ENCODE measurements at places on chromosomes 2 and 18.
A peak's percentile ranks its signal among the peaks of the same experiment; 100 is the strongest.

- DNase-seq = no peak
These were observed 13.2 kb downstream of the KCTD18 start for GRCh38 chr2:200496696-200497095.

- no peak for DNase-seq
These were observed 166.3 kb upstream of the FN1 start for GRCh38 chr2:215601990-215602721.

GRCh38 chr2:133839677-133840076 is 271.4 kb upstream of the NCKAP5 start:
- no peak for DNase-seq

GRCh38 chr2:159592441-159592840 is 23.9 kb downstream of the BAZ2B start:
- DNase-seq = no peak

DNA sequence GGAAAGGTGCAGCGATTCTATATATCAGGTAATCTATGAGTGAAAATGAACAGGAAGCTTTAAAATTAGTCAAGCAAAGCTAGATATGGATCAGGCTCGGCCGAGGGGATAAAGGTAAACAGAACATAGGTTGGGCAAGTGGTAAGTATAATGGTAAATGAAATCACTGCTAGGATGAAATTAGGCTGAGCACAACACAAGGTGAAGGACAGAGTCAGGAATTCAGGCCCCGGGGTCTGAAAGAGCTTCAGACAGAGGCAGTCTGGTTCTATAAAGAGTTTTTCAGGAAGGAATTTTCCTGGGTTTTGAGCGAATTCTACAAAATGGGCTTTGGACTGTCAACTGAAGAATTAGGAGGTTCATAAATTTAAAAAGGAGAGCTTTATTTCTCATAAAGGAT is 513.2 kb upstream of the CDH2 start:
- no peak for DNase-seq

- peak; percentile 41 for DNase-seq
These were observed 43.4 kb downstream of the NMS start for GRCh38 chr2:100513650-100514049.

DNA sequence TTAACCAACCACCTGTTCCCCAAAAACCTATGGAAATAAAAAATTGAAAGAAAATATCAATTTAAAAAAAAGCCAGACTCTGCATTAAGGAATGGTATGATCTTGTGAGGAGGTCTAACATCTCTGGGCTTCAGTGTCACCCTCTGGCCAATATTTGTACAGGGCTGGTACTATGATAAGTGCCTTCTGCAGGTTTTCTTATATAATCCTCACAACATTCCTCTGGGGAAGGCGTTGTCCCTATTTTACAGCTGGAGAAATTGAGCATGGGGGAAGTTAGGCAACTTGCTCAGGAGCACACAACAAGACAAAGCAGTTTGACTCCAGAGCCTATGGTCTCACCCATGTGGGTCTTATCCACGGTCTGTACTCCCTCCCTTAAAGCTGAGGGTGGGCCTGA is 86.0 kb downstream of the ZBTB7C start:
- no peak for DNase-seq

GRCh38 chr18:21056545-21056944 is 55.1 kb downstream of the ROCK1 start:
- no peak for DNase-seq

GRCh38 chr18:4961121-4961909 is 235.7 kb downstream of the AKAIN1 start:
- DNase-seq = no peak

DNA sequence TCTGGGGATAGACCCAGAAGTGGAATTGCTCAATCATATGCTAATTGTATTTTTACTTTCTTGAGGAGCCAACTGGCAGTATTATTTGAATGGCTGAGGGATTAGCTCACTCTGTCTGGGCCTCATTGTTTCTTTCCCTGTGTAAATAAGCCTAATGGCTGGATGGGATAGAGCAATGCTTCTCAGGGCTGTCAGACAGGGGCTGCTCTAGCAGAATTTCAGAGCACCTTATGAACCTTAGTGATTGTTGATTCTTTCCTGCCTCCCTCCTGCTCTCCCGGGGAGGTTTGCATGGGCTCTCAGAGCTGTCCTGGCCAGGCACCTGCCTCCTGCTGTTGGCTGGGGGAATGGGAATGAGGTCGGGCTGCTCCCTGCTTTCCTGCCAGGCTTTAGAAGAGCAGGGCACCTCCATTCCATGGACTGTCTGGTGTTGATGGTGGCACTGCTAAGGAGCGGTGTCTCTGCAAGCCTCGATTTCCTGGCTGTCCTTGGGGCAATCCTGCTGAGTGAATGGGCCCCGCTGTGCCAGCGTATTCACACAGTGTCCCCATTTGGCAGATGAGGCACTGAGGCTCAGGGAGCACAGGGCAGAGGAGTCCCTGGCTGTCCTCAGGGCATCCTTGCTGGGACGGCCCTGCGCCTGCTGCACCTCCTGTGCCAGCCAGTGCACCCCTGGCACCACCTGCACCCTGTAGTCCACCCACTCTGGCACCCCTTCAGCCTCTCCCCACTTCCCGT is 468.2 kb upstream of the HS6ST1 start:
- no peak for DNase-seq

DNA sequence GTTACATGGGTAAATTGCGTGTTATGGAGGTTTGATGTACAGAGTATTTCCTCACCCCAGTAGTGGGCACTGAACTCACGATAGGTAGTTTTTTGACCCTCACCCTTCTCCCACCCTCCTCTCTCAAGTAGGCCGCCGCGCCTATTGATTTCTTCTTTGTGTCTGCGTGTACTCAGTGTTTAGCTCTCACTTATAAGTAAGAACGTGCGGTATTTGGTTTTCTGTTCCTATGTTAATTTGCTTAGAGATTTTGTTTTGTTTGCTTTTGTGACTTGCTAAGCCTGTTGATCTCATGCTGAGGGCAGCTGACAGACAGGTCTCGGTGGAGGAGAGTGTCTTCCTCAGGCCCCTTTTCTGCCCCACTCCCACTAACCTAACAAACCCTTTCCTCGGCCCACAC is 36.2 kb downstream of the ACOXL start:
- DNase-seq = no peak

DNA sequence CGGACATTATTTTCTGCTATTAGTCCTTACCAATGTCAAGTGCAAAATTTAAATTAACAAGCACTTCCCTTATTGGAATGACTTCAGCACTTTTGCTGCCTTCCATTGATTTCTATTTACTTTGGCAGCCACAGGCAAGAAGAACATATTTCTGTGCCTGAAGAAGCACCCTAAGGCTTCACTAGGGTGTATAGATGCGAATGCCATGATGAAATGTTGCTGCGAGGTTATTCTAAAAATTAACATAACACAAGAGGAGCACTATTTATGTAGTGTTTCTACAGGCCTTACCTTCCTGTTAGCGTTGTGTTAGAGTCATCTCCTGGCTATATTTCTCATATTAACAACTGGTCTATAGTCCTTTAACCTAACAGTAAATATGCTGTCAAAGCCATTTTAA is 365.0 kb upstream of the HNRNPA3 start:
- no peak for DNase-seq

GRCh38 chr2:130755256-130756052 is at the start of gene AMER3:
Gene AMER3, plus strand, starts transcription at chr2:130755540. Its CDS starts 6,533 bp downstream, at chr2:130762073.
- DNase-seq = no peak

DNA sequence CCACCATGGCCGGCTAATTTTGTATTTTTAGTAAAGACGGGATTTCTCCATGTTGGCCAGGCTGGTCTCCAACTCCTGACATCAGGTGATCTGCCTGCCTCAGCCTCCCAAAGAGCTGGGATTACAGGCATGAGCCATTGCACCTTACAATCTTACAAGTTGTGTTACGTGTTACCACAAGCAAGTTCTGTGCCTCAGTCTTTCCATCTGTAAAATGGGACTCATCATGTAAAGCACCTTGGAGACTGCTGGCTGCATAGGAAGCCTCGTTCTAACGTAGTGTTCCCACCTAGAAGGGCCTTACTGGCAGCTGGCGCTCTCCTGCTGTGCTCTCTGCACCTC is 10.0 kb downstream of the DNAJB2 start:
- no peak for DNase-seq

DNA sequence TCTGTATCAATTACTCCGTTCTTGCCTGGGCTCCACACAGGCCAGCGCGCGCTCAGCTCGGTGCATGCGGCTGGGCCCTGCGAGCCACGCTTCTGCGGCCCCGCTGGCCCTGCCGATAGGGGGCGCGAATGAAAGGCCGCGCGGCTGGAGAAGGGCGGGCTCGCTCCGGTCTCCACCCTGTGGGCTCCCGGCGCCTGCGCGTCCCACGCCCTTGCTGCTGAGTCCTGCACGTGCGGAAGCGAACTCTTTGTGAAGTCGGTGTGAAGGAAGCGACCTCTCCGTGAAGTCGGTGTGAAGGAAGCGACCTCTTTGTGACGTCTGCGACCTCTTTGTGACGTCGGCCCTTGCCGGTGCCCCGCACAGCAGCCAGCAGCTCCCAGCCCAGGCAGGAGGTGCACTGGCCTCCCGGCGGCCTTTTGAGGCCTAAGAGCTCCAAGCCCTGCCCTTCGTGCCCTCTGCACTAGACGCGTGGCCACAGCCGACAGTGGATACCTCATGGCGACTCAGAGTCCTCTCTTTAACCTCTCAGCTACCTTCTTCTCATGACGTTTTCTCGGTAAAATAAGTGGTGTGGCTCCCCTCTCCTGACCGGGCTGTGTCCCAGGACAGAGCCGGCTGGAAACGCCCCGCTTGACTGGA is 391.9 kb upstream of the RAB6C start:
- no peak for DNase-seq

DNA sequence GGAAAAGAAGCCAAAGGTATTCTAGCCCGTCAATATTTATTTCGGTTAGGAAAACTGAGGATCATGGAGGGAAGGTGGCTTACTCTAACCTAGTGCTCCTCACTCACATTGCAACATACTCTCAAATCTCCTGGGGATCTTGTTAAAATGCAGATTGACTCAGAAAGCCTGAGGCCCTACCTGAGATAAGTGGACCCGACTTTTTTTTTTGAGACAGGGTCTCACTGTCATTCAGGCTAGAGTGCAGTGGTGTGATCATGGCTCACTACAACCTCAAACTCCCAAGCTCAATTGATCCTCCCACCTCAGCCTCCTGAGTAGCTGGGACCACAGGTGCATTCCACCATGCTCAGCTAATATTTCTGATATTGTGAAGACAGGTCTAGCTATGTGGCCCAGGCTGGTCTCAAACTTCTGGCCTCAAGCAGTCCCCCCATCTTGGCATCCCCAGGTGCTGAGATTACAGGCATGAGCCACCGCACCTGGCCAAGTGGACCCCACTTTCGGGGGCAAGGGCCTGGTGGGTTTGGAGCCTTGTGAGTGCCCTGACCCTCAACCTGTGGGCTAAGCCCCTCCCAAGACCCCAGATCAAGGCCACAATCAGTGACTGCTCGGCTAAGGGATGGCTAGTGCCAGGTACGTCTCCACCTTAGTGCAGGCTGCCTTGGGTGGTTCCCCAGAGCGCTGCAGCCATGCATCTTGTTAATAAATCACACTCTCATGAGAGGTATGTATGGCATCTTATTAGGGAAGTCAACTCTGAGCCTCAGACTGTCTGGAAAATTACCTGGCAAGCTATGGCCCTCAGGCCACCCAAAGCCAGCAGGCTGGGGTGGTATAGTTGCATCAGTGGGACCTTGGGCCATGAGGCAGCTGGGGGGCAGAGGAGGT is 1.1 kb upstream of the NEURL3 start:
- no peak for DNase-seq

DNA sequence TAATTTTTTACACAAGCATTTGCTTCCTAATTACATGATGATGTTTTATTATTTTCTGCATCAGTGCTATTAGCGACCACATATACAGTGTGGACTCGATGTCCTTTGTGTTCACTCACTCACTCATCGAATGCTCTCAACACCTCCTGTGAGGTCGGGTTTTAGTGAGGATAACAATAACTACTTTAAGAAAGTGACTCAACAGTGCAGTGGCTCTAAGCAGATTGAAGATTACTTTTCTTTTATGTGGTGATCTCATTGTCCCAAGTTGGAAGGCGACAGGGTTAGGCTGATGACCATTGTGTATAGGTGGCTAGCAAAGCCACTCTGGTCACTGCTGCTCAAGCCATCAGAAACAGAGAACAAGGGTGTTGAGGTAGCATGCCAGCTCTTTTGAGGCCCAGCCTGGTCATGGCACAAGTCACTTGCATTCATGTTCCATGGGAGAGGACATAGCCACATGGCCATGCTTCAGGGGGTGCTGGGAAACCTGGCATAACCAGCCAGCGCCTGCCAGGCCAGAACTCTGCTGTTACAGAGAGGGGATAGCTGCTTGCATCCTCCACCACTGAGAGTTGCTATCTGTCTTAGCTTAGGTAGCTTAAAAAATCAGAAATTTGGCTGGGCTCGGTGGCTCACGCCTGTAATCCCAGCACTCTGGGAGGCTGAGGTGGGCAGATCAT is 60.4 kb downstream of the PDCL3 start:
- no peak for DNase-seq

- DNase-seq = no peak
These were observed 82.0 kb downstream of the FHOD3 start for GRCh38 chr18:36379435-36379984.

DNA sequence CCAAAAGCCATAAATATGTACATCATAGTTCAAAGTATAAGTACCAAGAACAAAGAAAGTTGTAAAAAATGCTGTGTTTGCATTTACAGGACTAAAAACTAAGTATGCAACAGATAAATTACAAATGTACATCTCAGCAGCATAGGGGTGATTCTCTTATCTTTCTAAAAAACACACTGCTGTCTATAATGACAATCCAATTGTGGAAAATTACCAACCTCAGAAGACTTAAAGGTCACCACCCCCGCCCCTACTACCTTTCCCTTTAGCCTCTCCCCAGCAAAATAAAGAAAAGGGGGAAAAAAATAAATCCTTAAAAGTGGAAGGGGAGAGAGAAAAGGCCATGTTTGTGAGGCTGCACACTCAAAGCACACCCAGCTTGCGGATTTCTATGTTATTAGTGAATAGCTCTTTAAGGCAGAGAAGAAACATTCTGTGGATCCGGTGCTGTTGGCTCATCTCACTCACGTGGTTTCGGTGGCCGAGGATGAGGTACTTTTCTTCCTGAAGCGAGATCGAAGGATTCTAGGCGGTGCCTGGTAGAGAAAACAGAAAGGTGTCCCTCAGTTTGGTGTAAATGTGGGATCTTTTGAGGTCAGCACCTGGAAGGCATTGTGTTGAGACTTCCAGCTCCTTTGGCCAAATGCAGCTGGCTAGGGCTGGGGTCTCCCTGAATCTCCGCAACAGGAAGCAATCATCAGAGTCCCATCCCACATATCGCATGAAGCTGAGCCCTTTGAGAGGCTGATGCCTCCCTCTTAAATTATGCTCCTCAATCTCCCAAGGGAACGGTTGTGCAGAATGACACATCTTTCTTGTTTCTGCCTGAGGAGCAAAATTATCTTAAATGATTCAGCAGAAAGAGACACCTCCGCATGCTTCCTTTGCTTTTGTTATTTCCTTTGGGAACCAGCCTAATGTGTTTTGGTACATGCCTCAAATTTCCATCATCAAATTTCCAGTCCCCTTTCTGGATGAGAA is 17.6 kb downstream of the MRPL35 start:
- DNase-seq = no peak

All from bone marrow (tissue), 2 donors.